Non-pigmented ciliary epithelial cell (primary cell): ENCODE measurements at places on chromosomes 11 and 22.

- no peak for DNase-seq
Observed at GRCh38 chr11:71913756-71914526, 14.5 kb downstream of the XNDC1N start.

DNA sequence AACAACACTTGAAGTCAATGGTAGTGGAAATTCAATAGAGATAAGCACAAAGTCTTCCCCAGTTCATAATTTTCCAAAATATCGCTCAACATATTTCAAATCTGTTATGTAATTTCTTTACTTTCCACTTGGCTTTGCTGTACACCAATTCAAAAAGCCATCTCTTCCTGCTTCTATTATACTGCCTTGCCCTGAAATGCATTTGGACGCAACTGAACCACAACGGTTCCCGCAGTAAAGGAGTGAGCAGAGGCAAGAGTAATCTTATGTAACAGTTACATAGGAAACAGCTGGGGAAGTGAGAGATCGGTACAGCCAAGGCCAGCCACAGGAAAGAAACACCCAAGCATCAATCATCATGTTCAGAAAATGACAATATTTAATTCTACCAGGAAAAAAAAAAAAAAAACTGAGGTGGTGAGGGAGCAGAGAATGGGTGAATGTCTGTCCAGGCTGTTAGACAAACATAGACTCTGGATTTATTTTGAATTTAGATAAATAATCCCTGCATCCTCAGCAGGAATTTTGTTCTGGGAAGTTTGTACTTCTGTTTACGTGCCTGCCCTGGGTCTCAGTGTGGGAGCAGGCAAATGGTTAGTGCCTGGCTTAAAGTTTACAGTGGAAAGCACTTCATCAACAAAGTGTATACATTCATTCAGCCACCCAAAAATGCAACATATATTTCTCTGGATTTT, 392.2 kb downstream of the ETS1 start:
- DNase-seq: no peak

DNA sequence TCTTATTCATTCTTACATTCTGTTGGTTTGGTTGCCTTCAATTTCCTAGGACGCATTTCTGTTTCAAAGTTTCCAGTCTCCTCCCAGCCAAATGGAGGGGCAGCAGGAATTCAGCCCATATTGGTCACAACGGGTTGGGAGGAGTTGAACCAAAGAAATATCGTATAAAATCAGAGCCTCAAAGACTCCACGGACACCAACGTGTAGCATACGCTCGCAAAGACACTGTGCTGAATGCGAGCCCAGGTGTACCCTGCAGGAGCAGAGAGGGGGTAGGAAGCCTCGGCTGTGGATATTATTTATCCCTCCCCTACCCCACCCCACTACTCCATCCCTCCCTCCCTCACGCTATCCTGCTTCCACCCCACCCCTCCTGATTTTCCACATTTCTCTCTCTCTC, 15.5 kb upstream of the CCND1 start:
- no peak for DNase-seq

DNA sequence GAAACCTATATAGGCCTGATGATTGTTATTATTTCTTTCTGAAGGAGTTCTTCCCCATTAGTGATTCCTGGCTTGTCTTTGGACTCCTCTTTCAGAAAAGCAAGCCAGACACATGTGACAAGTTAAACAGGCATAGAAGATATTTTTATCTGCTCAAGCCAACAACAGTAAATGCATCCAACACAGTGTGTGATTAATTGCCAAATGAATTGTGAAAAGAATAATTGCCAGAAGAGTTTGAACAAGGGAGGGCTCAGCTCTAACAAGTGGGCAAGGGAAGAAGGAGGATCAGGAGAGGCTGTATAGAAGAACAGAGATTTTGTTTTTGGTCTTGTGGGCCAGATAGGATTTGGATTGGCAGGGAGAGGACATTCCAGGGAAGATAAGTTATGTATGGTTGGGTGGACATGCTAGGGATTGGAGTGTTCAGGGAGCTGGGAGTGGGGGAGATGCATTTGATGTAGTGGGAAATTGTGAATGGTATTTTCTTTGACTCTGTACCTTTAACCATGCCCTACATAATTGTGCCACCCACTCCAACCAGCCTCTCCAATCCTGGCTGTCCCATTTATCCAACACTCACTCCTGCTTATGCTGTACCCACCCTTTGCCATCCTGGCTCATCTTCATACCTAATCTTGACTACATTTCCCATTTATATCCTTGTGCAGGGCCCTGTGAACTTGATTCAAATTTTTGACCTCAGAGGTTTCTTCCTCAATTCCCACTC, 172.8 kb downstream of the RRAS2 start:
- no peak for DNase-seq

GRCh38 chr11:123742724-123743120, 1.3 kb upstream of the ZNF202 start:
- no peak for DNase-seq
